ENCODE measurements at places on chromosomes 13 and 19.

- H3K36me3 ChIP-seq: peaks cover 63% of the 10 kb centered on the region
- H3K27ac ChIP-seq: no peak overlapping the region
- no peaks in the 10 kb centered on the region for H3K27me3 ChIP-seq
- no peak overlapping the region for H3K4me3 ChIP-seq
- H3K4me1 ChIP-seq: peaks cover 6% of the 10 kb centered on the region
- no peak for DNase-seq
Measured at GRCh38 chr19:40584007-40584406, 7.3 kb downstream of the SHKBP1 start.

DNA sequence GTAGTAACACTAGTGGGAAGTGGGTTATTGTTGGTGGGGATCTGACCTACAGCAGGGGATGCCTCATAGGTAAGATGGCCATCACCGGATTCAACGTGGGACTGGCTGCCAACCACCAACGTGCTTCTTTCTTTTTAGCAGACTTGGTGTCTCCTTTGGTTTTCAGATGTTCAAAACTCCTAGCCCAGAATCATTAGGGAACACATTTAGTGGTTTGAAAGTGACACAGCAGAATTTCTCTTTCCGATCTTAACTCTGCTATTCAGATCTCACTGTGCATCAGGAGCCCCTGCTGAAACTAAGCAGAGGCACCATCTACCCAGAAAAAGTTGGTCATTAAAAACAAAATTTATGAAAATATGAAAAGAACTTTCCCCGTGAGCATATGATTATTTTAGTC is 36.7 kb upstream of the PCDH8 start:
- no peaks in the 10 kb centered on the region for H3K27me3 ChIP-seq
- H3K36me3 ChIP-seq: no peaks in the 10 kb centered on the region
- no peak overlapping the region for H3K27ac ChIP-seq
- no peaks in the 10 kb centered on the region for H3K4me1 ChIP-seq
- H3K4me3 ChIP-seq: no peak overlapping the region

DNA sequence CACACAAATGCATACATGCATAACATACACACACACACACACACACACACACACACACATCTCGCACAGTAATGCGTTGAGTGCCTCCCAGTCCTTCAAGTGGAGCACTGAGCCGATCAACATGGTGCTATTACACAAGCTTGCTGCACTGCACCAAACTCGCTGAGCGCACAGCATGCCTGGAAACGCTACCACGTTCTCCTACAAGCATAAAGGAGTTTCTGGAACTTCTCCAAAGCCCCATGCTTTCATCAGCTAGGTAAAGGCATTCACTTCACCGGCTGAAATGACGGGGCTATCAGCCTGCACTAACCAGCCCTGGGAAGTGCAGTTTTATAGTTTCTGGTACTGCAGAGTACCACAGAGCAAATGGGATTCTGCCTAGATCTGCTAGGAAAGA is 92.7 kb downstream of the FGF14 start:
- H3K4me1 ChIP-seq: no peaks in the 10 kb centered on the region
- no peak overlapping the region for H3K27ac ChIP-seq
- H3K4me3 ChIP-seq: no peak overlapping the region
- no peak for DNase-seq
- H3K36me3 ChIP-seq: no peaks in the 10 kb centered on the region
- H3K27me3 ChIP-seq: peaks cover 5% of the 10 kb centered on the region

GRCh38 chr19:21109116-21109515 is 27.1 kb downstream of the ZNF714 start:
- peaks cover 79% of the 10 kb centered on the region for H3K36me3 ChIP-seq
- DNase-seq: no peak
- H3K4me3 ChIP-seq: no peak overlapping the region
- no peaks in the 10 kb centered on the region for H3K4me1 ChIP-seq
- no peak overlapping the region for H3K27ac ChIP-seq
- H3K27me3 ChIP-seq: no peaks in the 10 kb centered on the region

DNA sequence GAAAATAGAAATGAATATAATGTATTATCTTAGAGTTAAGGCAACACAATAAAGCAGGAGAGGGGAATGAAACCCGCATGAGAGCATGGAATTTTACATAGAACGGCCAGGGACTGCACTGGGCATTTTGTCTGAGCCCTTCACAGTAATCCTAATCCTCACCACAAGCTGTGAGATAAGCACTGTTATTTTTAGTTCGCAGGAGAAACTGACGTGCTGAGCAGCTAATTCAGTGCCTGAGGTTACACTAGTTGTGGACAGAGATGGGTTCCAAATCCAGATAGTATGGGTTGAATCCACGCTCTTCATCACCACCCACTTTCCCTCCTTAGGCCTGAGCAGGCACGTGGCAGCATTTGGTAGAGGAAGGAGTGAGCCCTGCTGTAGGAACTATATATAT is 24.8 kb upstream of the ZNF527 start:
- peaks cover 71% of the 10 kb centered on the region for H3K36me3 ChIP-seq
- no peaks in the 10 kb centered on the region for H3K4me1 ChIP-seq
- H3K4me3 ChIP-seq: no peak overlapping the region
- H3K27ac ChIP-seq: no peak overlapping the region

Data from activated naive CD4-positive, alpha-beta T cell treated with anti-CD3 and anti-CD28 coated beads, Interleukin-2, amount 10 ng/mL, durations not matched to agents 7 days and 5 days (primary cell).